Activated effector memory CD4-positive, alpha-beta T cell treated with anti-CD3 and anti-CD28 coated beads, Interleukin-2, amount 50 U/mL, for 16 hours (primary cell): ENCODE measurements at places on chromosomes 3 and 15.

DNA sequence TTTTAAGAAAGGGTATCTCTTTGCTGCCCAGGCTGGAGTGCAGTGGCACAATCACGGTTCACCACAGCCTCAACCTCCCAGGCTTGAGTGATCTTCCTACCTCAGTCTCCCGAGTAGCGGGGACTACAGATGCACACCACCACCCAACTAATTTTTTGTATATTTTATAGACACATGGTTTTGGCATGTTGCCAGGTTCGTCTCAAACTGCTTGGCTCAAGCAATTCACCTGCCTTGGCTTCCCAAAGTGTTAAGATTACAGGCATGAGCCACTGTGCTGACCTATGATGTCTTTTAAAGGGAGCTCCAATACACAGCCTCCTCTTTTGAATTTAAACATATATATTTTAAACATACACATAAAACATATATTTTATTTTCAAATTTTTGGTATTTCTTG is 60.9 kb downstream of the SLC9C1 start:
- DNase-seq: no peak

DNA sequence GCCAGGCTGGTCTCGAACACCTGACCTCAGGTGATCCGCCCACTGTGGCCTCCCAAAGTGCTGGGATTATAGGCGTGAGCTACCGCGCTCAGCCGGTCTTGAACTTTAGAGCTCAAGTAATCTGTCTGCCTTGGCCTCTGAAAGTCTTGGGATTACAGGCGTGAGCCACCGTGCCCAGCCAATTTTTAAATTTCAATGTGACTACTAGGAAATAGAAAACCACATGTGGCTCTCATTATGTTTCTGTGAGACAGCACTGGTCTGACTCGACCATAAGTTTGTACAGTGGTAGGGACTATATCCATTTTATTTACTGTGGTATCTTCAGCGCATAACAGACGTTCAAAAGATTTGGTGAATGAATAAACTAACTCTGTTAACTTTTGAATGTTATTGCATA is 9.1 kb downstream of the ZFAND6 start:
- no peak for DNase-seq

DNA sequence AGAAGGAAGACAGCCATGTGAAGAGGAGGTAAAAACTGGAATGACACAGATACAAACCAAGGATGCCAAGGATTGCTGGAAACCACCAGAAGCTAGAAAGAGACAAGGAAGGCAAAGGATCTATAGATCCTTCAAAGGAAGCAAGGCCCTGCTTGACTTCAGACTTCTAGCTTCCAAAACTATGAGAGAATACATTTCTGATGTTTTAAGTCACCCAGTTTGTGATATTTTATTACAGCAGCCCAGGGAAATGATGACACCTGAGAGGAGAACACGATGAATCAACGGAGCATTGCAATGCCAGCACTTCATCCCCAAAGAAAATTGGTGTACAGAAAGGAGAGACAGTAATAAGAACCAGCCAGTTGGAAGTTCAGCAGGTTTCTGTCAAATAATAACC is 116.3 kb downstream of the MAGI1 start:
- no peak for DNase-seq

DNA sequence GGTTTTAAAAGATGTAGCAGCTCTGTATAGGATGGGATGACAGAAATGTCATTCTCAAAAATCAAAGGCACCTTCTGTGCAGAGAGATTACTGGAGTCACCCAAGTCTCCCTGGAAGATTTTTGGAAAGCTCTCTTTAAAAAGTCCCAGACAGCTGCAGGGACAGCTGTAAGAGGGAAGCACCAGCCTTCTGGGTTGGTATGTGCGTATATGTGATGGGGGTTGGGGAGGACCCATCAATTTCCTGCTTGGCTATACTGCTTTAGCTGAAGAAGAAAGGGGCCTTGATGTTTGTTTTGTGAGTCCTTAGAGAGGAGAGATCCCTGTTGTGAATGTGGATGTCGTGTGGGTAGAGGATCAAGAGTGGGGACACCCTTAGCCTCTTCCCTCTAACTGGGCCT is 5.4 kb upstream of the SEC11A start:
- DNase-seq: no peak

DNA sequence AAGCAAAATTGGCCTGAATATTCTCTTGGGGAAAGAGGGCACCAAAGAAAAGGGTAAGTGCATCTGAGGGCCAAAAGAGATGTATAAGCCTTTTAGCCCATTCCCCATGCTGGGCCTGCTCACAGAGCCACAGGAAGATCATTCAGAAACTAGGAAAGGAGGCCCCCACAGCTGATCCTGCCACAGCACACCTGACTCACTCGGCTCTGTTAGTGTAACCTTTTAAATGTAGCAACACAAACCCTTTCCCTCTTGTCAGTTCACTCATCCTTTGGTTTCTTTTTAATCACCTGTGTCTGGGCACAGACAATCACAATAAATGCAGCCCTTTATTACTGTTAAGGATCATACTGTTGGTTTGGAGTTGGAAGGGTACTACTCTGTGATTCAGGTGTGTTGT is 69.9 kb downstream of the PDCD6IP start:
- no peak for DNase-seq

GRCh38 chr3:134600206-134600605 is 50.6 kb downstream of the KY start:
- DNase-seq: no peak

DNA sequence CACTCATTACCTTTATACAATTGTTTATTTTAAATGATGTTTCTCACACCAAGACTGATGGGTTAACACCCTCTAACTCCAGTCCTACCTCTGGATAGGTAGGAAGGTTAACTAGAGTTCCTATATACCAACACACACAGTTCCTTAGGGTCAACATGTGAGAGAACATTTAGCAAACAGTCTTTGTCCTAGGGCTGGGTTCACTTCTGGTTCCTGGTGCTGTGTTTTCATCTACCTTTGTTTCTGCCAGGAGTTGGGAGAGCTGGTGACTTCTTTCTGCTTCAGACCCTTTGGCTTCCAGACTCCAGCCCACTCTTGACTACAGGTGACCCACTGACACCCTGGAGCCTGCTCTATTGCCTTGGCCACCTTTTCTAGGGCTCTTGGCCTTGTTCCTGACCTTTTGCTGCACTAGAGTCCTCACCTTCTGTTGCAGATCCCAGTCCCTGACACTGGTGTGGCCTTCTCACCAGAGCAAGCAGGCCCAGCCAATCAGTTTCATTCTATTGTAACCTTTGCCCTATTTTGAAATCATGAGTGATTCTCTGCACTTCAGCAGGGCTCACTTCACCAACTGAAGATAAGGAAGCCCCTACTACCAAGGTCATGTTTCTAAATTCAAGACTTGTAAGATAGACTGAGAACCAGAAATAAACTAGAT is 50.0 kb upstream of the SECISBP2L start:
- DNase-seq: no peak

DNA sequence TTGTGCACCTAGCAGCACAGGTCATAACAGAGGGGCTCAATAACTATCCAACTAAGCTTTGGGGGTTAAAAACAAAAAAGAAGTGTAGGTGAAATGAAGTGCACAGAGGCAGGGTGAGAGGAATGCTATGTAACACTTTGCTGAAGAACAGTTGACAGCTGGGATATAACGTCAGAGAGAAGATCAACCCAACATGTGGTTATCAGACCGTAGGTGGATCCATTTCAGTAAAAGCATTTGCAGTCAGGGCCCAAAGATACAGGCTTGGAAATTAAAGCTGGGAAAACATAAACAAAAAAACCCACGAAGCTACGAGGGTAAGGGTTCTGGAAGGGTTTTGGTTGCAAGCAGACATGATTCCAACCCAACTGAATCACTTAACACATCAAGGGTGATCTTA is 377.5 kb upstream of the NR2F2 start:
- no peak for DNase-seq

DNA sequence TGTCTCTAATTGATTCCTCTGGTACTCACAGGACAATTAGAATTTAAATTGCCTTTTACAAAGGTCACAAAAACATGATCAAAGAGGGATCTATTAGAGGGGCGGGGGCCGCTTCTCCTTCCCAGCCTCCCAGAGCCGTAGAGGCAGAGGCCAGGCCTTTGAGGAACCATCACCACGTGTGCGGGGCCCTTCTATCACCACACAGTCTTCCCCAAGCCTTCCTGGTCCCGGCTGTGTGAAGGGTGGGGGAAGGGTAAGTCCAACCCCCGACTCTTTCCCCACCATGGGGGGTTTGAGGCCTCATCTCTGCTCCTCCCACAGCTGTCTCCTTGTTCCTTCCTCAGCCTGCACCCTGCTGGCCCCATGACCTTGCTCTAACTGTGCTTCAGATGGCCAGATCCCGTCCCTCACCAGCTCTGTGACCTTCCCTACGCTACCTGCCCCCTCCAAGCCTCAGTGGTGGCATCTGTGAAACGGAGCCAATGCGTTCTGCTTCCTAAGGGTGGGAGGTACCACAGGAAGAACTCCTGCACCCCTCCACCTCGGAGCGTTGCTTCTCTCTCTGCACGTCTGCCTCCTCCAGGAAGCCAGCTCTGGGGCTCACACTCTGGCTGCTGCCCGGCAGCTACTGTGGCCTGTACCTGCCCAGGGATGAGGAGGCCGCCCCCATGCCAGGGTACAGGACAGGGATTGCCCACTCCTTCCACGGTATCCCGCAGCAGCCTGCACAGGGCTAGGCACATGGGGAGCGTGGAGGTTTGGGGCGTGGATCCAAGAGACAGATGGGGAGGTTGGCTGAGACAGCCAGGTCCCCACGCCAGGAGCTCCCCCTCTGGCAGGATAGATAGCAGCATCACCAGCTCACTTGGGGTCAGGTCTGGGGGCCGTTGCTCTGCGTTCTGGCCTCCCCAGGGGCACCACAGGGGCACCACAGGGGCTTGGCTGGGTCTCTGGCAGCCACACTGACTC is 83.8 kb downstream of the LINGO1 start:
- no peak for DNase-seq

DNA sequence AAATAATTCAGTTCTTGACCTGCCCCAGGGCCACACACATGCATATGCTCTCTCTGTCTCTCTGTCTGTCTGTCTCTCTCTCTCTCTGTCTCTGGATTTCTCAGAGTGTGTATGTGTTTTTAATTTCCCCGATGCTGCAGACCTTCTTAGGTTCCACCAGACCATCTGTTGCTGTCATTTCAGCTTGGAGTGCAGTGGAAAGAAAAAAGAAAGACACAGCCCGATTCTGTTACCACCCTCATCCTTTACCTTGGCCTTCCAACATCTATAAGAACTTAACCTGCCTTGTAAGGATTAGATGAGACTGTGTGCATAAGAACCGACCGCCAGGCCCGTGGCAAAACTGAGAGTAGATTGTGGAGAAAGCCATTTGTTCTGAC is 9.7 kb upstream of the PGPEP1L start:
- no peak for DNase-seq

- no peak for DNase-seq
Measured at GRCh38 chr15:29695489-29696167, 126.6 kb downstream of the TJP1 start.

DNA sequence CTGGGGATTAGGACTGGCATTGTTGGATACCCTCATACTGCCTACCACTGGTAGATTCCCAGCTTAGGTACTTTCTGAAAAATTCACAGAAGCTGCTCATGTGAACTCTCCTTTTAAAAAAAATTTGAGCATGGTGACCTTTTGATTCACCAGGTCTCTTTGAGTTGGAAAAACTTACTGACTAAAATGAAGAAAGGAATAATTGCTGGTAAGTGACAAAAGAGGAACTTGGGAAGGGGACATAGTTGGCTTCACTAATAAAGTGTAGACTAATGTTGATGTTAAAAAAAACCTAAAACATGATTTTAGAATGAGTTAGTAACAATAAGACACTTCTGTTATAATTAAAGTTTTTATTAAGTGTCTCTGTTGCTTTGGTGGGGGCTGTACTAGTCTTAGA is 8.6 kb downstream of the VPS8 start:
- no peak for DNase-seq

GRCh38 chr3:77304700-77305021 is 264.8 kb downstream of the ROBO2 start:
- no peak for DNase-seq

DNA sequence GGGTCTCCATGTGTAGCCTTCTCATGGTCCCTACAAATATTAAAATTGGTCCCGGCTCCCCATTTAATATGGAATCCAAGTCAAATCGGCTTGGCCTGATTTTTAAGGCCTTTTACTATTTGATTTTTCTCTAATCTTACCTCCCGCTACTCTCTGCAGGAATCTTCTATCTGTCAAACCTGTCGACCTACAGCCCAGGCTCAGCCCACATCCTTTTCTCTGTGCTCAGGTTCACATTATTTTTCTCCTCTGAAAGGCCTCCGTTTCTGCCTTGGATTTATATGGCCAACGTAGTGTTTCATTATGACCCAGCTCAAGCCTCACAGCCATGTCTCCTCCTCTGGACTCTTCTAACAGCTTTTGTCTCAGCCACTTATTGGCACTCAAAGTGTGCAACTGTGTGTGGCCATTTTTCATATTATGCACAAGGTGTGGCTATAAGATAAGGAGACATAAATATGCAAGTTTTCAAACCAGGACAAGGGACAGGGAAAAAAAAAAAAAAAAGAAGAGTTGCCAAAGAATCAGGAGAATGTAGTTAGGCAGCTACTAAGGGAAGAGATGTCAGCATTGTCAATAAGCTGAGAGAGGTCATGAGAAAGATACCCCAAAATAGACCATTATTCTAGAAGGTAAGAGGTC is 2.1 kb upstream of the GLCE start:
- DNase-seq: no peak

- peak; percentile 49 for DNase-seq
Measured at GRCh38 chr3:50120364-50121071, 31.8 kb downstream of the RBM5 start.

DNA sequence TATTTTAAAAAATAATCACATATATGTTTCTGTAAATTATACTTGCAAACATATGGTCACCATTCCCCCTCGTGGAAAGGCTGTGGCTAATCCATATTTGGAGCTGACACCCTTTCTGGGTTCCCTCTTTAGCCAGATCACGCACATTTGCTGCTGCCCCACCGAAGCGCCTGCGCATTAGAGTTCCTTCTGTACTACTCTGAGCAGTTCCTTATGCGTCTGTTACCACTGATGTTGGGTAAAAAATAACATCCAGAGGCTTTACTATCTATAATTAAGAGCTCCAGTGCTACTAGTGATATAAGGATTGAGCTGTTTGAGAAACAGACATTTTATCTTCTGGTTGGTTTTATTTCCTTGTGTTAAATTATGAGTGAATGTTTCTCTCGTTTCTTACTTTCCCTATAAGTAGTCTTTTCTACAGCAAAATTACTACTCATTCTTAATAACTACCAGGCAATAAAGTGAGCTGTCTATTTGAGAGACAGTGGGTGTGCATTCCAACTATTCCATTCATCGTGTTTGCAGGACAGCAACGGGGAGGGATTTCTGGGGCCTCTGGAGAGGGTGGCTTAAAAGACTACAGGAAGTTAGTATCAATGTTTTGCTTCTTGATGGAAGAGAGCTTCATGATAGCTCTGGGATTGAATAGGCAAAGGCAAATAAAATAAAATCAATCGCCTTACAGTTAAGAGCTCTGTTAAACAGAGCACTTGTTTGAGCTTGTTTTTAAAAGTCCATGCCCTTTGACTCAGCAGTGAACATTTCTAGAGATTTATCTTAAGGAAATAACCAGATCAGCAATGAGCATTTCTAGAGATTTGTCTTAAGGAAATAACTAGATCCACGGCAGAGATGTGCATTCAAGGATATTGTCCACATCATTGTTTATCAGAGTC is 245.2 kb downstream of the CD47 start:
- no peak for DNase-seq
